EL (cell line): ENCODE measurements at places on chromosomes 5 and 9.

- peak; percentile 55 for DNase-seq
These were observed 127.5 kb upstream of the MTAP start for GRCh38 chr9:21674894-21675293.

GRCh38 chr5:145981589-145982571, 45.5 kb downstream of the SH3RF2 start:
- no peak for DNase-seq

DNA sequence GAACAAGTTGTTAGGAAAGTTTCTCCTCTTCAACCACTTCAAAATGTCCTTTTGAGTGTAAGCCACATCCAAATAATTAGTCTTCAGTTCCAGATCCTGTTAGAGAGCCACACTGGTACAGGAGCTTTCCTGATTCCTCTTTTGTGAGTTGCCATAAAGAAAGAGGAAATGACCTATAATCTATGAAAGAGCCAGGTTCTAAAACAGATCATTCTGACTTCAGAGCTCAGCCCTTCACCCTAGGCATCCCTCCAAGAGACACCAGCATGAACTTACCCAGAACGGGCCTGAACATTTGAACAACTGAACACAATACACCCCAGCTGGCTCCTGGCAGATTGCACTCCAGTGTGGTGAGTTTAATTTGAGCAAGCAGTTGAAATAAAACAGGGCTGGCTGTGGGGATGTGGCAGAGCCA, 25.7 kb downstream of the SLC1A1 start:
- DNase-seq: no peak

DNA sequence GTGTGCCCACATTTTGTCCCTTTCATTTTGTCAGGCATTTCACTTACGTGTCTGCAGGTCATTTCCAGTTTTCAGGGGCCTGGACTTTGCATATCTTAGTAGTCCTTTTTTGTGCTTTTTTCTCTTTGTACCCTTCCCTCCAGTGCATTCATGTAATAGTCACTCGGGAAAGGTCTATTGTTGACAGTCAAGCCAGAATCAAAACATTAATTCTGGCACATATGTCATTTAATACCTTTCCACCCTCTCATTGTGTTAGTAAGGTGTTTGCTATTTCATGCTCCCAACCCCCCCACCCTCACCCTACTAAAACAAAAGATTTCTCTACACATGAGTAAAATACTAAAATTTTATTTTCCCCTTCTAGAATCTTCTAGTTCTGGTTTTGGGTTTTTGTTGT, 42.7 kb downstream of the UGCG start:
- DNase-seq: peak; percentile 28

GRCh38 chr9:134883040-134883782, 2.6 kb downstream of the FCN2 start:
- DNase-seq: no peak

DNA sequence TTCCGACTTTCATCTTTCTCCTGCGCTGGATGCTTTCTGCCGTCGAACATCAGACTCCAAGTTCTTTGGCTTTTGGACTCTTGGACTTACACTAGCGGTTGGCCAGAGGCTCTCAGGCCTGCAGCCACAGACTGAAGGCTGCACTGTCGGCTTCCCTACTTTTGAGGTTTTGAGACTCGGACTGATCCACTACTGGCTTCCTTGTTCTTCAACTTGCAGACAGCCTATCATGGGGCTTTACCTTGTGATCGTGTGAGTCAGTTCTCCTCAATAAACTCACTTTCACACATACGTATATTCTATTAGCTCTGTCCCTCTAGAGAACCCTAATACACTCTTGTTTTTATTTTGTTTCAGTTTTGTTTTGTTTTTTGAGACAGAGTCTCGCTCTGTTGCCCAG, 10.3 kb downstream of the FKBP15 start:
- DNase-seq: no peak
